ENCODE measurements at places on chromosomes 7 and 10. TPM values are rescaled to one million over a fixed set of nuclear protein-coding genes. Genes with fewer than 3 reads are reported as not detected.

DNA sequence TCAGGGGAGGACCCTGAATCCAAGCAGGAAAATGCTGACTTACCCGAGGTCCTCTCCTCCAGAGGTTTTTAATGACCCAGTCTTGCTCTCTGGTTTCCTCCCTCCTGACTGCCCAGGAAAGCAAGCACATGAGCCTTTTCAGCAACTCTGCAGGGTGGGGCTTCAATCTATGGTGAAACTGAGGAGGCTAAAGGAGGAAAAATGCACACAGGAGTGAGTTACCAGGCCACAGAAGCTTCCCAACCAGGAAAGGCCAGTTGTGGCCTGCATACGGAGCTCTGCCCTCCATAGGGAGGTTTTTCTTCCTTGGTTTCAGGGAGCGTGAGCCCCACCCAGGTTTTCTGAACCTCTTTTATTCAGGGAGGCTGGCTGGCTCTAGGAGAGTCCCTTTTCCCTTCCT is 14.1 kb upstream of the DLG5 start:
- no peak for DNase-seq

Gene RAPGEF5
- polyA plus RNA-seq, result 0.16 TPM

DNA sequence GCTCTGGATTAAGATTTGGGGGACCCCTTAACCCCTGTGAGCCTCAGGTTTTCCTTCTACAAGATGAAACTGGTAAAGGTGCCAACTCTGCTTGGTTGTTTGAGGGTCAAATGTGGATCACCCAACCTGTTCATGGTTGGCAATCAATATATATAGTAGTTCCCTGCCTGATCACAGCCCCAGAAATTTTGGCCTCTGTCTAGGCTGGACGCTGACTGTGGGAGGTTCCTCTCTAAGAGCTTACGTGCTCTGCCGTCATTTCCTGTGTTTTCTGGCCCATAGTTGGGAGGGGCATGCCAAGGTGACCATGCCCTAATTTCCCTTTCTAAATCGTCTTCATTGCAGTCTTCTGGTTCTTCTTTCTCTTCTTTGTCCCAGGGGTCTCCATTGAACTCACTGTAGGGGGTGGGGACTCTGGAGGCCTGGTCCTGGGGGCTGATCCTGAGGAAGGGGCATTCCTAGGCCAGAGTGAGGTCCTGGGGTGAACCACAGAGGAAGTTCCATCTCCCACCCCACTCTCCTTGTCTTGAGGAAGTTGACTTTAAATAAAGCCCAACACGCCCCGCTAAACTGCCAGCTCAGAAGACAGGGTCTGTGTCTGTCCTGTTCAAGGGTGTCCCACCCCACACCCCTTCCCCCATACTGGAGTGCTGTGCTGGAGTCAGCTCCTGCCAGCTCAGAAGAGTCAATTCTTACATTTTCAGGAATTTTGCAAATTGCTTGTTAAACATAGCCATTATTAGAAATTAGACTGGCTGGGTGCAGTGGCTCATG is 98.9 kb upstream of the SDK1 start:
- DNase-seq, result no peak

GRCh38 chr7:114405427-114405826 is 9.2 kb upstream of the FOXP2 start:
- no peak for DNase-seq

DNA sequence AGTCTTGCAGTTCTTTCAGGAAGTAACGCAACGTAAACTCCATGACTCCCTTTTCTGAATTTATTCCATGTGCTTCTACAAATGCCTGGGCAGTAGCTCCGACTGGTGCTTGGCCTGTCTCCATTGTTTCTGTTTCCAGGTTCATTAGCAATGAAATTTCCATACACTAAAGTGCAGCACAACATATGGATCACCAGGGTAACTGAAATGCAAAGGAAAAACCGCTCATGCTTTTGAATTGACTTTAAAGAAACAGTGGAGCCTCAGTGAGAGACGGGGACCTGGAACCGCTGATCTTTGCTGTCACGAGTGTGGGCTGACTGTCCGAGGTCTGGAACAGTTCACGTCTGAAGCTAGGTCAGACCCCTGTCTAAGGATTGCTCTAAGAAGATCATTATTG is 126.5 kb upstream of the IGFBP3 start:
- DNase-seq, result no peak

Gene FRMD4A
- polyA plus RNA-seq, result 45.7 TPM

Gene OR6V1
- not detected for polyA plus RNA-seq

DNA sequence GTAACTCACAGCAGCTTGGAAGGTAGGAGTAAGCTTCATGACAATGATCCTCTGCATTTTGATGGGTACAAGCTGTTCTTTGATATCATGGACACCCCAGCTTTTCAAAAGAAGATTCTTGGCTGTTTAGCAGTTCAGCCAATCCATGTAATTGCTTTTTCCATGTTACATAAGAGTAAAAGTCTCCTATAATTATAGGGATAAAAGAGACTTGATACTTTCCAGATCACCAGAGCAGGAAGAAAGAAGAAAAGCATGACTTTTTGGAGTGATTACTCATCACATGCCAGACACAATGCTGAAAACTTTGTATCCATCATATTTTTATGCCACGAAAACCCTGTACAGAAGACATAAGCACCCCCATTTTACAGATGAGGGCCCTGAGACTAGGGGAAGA is 1049.7 kb downstream of the NRG3 start:
- DNase-seq, result no peak

Gene KDM7A
- polyA plus RNA-seq, result 3.7 TPM

DNA sequence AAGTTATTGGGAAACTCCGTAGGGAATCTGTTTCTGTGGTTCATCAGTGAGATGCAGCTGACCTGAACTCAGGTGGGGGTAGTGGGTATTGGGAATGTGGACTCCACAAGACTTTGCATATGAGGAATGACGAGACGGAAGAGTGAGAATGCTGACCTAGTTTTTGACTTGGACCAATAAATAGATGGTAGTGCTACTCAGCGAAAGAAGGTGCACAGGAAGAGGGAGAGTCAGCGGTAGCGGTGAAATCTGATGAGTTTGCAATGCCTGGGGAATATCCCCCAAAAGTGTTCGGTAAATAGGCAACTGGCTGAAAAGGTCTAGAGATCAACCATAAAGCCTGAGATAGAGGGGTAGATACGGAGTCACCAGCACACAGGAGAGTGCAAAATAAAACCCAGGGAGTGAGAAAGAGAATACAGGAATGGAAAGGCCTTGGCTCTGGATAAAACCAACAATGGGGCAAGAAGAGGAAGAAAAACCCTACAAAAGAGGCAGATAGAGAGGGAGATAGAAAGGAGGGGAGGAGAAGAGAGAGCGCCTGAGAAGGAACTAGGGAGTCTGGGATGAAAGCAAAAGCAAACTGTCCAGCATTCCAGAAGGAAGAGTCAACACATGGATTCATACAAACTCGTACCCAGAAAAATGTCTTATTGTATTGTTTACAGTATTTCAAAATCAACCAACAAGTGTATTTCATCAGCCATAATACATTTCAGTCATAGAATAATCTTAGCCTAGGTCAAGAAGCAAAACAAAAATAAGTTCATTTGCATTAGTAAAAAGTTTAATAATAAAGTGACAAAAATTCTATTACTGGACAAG is 5.4 kb downstream of the ARHGAP21 start:
- peak; percentile 63 for DNase-seq

Gene HOXA6
- polyA plus RNA-seq, result 1.3 TPM

- DNase-seq, result no peak
Measured at GRCh38 chr10:124016804-124017375, 76.5 kb downstream of the CHST15 start.

- DNase-seq, result no peak
Measured at GRCh38 chr7:77266291-77266794, 66.7 kb upstream of the FGL2 start.

Gene CALHM1
- polyA plus RNA-seq, result not detected

DNA sequence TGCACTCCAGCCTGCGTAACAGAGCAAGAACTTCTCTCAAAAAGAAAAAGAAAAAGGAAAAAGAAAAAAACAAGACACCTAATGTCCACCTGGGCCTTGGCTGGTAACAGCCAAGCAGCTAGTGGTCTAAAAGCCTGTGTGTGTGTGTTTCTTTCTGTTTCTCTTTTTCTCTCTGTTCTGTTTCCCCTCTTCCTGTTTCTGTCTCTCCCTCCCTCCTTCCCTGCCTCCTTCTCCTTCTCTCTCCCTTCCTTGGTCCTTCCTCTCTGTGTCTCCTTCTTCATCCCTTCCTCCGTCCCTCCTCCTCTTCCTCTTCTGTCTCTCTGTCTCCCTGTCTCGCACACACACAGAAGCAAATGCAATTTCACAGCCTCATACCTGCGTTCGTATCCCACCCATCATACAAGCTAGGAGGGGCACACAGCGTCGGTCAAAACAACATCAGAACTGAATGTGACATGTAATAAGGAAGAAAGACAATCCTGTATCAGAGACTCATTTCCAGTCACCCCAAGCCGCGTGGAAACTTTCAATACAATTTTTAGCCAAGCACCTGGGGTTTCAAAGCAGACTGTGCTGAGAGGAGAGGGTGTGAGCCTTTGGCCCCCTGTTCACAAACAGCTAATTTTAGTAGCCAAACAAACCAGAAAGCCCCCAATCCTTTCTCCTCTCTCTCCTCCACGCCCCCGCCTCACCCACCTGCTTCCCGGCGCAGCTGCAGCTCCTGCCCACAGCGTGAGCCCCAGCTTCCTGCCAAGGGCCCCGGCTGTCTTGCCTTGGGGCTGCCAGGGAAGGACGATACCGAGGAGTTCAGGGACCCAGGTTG is 50.2 kb upstream of the GNA12 start:
- DNase-seq, result no peak

DNA sequence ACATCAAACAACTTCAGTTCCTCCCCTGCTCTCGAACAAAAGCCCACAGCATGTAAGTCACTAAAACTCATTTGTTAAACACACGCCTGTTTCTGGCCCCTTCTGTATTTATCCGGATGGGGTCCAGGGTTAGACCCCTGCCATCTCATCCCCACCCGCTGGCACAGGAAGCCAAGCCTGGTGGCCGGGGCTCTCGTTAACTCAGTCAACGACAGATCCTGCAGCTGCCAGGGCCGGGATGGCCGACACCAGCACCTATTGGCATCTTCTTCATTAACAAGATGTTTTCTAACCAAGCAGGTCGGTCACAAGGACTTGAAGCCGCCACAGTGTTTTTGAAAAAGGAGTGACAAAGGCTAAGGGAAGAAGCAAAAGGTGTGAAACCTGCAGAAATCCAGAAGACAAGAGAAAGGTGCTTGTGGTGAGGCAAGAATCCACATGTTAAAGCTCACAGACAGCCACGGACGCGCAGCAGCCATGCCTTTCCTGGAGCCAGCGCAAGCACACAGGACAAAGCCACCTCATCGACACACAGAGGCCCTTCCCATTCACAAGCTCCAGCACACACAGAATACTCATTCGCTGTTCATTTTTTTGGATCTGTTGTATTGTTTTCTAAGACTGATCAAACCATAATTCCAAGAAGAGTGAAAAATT is 202.7 kb downstream of the DIP2C start:
- DNase-seq, result no peak

DNA sequence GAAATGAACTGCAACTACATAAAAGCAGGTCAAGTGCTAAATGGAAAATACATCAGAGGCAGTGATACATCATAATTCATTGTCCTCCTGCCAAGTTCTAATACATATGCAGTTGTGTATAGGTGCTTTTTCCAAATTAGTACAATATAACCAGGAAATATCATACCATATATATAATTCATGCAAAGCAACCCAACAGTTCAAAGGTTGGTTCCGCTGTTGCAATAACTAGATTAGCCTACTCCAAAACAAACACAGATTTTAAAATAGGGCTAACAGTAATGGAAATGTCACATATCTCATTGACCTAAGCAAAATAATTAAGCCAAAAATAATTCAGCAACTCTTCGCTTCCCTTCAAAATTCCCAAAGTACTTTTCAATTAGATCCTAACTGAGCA is 88.9 kb upstream of the NEBL start:
- no peak for DNase-seq

DNA sequence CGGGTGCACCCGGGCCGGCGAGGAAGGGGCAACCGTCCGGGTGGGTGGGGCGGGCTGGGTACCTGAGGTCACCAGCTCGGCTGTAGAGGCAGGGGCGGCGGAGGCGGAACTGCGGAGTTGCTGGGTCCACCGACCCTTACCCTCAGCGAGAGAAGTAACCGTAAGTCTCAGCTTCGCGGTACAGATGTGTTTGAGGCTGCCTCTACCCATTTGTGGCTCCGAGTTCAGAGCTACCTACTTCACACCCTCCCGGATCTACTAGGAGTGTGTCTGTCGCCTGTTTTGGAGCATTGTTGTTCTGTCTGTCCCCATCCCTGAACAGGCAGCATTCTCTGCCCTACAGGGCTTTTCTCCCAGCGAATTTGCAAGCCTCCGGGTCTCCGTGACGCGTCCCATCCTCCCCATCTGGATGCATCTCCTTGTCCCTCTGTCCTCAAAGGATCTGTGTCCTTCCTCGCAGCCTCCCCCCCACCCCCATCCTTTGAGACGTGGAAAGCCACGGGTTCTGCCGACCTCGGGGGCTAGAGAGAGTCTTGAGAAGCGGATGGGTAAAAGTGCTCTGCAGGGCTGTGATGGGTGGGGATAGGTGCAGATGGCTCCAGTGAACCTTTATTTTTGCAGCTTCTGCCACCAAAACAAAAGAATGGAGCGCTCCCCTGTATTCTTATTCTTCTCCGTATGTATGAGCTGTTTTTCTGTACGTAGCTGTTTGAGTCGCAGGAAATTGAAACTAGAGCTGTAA is 757 bp downstream of the ANKIB1 start:
- no peak for DNase-seq

GRCh38 chr10:95183271-95184230 is 10.5 kb upstream of the ACSM6 start:
- DNase-seq, result peak; percentile 58
